Cortex of kidney (tissue), 1 donor: ENCODE measurements at places on chromosomes 1 and 21.
A peak's percentile ranks its signal among the peaks of the same experiment; 100 is the strongest.

- DNase-seq: no peak
These were observed 4.3 kb upstream of the SLC35D1 start for GRCh38 chr1:67058242-67058641.

GRCh38 chr1:40360631-40361030 lies 12.9 kb upstream of the SMAP2 start:
- no peak for DNase-seq

DNA sequence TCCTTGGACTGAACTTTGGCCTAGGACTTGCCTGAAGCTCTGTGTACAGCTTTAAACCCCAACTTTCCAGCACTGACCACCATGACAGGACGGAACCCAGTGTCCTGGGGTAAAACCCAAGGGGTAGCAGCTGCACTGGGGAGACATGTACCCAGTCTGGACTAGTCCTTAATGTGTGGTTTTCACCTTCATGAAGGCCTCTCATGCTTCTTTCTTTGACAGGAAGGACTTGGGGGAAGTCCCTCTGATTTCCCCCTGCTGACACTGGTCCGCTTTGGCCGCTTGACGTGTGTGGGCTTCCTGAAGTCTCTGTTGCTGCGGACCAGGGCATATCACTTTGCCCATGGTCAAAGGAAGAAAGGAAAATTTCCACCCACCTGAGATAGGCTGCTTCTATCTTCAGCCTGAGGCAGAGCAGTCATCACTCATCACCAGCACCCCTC lies 66.3 kb upstream of the PRDX6 start:
- DNase-seq: no peak

- DNase-seq: no peak
These were observed 8.5 kb downstream of the A3GALT2 start for GRCh38 chr1:33312413-33312749.

DNA sequence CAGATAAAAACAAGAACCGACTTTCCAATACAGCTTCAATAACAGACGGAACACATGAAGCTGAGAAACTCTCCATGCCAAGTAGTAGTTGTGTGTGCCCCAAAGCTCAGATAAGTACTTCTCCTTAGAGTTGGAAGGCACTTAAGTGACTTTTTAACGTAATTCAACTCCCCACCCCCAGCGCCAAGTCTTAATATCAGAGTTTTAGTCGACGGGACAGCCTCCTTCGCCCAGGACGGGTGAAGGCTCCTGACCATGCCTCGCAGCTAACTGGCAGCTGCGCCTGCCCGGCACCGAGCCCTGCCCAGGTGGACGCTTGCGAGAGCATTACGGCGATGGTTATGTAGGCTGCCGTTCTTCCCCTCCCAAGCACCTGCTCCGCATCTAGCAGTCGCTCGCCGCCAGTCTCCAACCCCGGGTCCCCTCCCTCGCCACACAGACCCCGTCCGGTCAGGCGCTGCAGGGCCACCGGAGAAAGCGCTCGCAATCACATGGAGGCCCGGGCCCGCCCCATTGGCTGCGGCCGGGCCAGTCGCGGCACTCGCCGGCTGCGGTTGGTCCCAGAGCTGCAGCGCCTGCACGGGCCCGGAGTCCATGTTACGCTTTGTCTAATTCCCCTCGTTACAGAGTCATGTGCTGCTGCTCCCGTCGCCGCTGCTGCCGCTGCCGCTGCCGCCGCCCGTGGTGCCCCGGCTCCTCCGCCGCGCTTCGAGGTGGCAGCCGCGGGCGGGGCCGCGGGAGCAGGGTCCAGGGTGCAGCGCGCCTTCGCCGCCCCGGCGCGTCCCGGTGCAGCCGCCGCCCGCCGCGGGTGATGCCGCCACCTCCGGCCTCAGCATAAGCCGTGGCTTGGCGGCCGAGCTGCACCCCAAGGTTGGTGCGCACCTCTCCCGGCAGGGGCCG lies at the start of gene LRRC8D:
Gene LRRC8D (plus strand): TSS at position 611 of the 900 bp plus-strand sequence. CDS start 112,037 bp downstream, outside the sequence.
- peak; percentile 75 for DNase-seq

GRCh38 chr1:16237343-16237830 lies 404 bp upstream of the CPLANE2 start:
- DNase-seq: no peak

DNA sequence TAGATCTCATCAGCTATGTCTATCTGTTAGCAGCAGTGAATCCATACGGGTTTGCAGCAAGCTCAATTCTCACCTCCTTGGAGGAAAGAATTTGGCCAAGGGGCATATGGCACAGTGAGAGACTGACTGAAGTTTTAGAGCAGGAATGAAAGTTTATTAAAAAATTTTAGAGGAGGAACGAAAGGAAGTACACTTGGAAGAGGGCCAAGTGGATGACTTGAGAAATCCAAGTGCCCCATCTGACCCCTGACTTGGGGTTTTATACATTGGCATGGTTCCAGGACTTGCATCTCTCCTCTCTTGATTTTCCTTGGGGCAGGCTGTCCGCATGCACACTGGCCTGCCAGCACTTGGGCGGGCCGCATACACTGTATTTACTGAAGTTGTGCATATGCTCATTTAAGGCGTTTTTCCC lies 9.2 kb upstream of the OSBPL9 start:
- DNase-seq: no peak

DNA sequence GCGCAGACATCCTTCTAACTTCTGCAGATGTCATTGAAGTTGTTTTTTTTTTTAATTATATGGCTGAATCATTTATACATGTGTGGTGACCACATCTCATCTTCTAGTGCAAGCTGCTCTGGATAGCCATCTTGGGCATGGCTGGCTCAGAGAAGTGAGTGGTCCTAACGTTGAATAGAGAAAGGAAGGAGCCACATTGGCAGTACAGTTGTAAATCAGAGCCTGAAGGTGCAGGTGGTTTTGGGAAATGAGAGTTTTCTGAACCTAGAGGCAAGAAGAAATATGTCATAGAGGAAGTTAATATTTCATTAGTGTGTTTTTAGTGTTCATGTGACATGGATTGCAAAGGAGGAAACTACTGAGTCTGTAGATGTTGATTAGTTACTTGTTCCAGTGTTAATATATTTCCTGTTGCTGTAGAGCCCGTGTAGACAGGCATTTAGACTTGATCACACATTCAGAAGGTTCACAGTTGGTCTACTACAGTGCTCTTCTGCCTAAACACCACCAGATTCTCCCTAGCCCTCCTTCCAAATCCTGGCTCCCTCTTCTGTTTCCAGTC lies 163.7 kb downstream of the ROR1 start:
- no peak for DNase-seq

GRCh38 chr1:207115269-207115668 lies 11.2 kb downstream of the C4BPA start:
- no peak for DNase-seq

- DNase-seq: no peak
These were observed 18.7 kb downstream of the PRKAA2 start for GRCh38 chr1:56663846-56664245.

DNA sequence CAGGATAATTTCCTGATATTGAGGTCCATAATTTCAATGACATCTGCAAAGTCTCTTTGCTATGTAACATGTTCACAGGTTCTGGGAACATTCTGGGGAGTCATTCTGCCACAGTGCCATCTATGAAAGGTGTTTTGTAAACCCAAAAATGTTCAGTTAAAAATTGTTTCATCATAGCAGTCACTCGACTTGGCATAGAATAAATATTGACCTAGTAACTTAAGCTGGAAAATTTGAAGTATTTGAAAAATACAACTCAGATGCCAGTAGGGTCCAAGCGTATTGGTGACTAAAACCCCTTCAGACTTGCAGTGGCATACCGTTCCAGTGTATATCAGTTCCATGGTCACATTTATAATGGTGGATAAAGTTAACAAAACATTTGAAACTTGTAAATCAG lies 6.8 kb downstream of the DESI2 start:
- no peak for DNase-seq

DNA sequence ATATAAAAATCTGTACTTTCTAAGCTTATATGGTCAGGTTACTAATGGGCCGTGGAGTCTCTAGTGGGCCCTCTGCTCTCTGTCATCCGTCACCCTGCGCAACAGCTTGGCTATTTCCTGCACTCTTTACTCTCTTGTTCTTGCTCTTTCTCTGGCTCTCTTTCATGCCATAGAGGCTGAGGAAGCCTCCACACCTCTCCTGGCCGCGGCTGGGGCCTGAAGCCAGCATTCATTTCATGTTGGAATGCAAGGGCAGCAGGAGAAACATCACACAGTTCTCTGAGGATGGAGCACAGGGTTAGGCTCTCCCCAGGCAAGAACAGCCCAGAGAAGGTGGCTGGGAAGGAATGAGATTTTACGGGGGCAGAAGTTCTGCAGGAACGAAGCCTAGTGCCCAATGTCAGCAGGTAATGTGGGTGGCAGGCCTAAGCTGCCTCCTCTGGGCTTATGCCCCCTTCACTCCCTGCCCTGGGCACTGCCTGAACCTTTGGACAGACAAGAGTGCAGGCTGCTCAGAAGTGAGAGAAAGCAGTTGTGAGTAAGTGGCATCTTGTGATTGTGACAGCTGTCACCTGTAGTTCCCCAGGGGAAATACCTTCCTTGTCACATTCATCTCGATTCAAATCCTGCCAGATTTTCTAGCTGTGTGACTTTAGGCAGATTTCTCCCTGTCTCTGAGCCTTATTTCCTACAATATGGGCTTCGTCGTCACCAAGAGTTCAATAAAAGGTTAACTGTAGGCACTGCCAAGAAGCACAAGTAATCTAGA lies 3.6 kb upstream of the FHAD1 start:
- no peak for DNase-seq

DNA sequence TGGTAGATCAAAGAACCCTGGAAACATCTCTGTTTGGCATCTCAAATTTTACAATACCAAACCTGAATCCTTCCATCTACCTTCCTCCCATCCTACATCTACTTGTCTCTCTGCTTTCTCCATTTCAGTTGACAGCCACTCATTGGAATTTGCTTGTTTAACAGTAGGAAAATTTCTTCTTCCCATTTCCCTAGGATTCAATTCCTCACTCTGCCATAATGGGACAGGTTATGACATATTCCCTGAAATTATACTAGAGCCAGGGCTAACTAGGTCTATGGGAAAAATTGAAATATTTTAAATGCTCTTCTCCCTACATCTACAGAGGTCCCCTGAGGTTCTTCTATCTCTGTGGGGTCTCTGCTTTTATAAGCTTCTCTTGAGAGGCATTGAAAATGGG lies 257.7 kb downstream of the KCNH1 start:
- DNase-seq: no peak

GRCh38 chr1:56958526-56958925 lies 7.3 kb downstream of the C8B start:
- DNase-seq: no peak

GRCh38 chr1:209265301-209265700 lies 318.2 kb upstream of the CAMK1G start:
- DNase-seq: no peak

DNA sequence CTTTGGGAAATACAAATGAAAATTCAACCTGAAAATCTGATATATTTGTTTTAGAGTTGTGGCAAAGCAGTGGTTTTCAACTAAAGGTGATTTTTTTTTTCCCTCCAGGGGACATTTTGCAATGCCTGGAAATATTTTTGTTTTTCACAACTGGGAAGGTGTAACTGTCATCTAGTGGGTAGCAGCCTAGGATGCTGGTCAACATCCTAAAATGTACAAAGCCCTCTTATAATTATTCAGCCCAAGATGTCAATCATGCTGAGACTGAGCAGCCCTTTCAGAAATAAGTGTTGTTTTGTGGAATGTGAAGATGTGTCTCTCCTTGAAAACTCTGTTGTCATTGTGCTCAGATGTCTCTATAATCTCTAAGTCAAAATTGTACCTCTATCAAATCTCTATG lies 95.2 kb upstream of the NCAM2 start:
- DNase-seq: no peak

DNA sequence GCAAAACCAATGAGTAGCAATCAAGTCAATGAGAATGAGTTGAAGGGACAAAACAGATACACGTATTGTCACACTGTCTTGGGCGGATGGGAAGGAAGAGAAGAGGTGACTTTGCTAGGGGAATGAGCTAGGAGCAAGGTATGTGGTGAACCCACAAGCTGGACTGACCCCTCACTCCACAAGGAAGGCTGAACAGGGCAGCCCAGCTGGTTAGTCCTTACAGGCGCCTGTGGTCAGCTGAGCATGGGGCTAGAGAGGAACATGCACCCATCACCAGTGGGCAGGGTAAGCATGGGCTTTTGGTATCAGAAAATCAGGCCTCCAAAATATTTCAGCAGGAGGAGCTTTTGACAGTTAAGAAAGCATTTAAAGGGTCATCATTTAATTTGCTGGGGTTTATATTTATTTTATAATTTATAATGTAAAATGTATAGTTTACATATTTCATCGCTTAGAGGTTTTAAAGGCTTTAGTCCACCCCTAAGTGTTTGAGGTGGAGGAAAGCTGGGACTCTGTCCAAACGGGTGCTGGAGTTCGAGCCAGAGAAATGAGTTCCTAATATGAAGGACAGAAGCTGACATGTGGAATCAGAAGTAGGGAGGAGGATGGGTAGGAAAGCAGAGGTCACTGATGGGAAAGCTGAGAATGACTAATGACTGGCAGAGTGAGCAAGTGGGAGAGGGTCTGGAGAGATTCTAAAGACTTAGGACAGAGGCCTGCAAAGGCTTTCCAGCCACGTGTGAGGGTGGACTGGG lies 22.0 kb upstream of the ACBD6 start:
- no peak for DNase-seq

DNA sequence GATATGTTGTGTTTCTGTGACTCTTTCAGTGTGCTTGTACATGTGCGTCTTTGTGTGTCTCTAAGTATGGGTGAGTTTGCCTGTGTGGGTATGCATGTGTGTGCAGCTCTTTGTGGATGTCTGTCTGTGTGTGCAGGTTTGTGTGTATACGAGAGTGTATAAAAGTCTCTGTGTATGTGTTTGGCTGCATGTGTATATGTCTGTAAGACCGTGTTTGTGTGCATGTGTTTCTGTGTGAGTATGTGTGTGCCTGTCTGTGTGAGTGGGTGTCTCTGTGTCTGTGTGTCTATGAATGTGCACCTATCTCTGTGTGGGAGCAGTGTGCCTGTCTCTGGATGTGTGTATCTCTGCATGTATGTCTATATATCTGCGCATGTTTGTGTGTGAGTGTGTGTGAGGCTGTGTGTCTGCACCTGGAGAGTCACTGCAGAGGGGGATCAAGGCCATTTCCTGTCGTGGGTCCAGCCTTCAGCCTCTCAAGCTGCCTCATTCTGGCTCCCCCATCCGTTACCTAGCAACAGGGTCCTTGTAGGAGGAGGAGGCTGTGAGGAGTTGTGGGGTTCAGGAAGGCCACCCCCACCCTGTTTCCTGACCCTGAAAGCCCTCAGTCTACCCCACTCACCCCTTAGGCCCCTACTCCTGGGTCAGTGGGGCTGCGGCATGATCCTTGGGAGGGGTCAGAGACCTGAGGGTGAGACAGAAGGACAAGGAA lies 10.4 kb downstream of the FGR start:
- no peak for DNase-seq

- no peak for DNase-seq
These were observed 5.0 kb upstream of the ACOT11 start for GRCh38 chr1:54542962-54543539.

- no peak for DNase-seq
These were observed 52.4 kb upstream of the CDC42BPA start for GRCh38 chr1:227370533-227371254.

- DNase-seq: no peak
These were observed 37.3 kb downstream of the PLEKHO1 start for GRCh38 chr1:150186789-150187559.

- no peak for DNase-seq
These were observed 59.6 kb upstream of the C1orf87 start for GRCh38 chr1:60133000-60133673.
